ENCODE measurements at places on chromosomes 16 and 17.

GRCh38 chr17:28396635-28397239 lies 9.3 kb downstream of the SLC46A1 start:
- DNase-seq: no peak

DNA sequence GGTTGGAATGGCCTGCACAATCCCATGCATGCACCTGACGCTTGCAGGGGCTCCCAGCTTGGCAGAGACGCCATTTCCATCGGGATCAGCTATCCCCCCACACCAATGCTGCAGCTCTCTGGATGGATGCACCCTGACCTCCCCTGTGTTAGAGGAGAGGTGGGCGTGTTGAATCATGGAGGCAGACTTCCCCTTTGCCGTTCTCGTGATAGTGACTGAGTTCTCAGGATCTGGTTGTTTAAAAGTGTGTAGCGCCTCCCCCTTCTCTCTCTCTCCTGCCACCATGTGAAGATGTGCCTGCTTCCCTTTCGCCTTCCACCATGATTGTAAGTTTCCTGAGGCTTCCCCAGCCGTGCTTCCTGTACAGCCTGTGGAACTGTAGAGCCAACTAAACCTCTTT lies 17.8 kb upstream of the KCNH6 start:
- no peak for DNase-seq

GRCh38 chr16:68478526-68479250 lies 30.4 kb upstream of the SMPD3 start:
- no peak for DNase-seq

DNA sequence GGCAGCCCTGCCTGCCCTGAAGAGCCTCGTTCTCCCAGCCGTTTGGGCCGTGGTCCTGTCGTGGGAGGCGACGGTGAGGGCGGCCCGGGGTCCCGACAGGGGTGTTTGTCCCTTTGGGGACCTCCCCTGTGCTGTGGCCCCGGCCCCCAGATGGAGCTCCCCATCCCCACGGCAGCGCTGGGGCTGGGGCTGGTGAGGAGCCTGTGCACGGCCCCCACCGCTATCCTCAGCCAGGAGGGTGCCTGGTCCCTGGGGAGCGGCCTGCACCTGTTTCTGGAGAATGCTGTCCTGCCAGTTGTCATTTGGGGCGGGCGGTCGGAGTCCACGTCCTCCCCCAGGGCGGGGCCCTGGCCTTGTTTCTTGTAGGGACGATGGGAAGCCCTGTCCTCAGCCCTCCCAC lies 6.6 kb downstream of the CAPN15 start:
- no peak for DNase-seq

DNA sequence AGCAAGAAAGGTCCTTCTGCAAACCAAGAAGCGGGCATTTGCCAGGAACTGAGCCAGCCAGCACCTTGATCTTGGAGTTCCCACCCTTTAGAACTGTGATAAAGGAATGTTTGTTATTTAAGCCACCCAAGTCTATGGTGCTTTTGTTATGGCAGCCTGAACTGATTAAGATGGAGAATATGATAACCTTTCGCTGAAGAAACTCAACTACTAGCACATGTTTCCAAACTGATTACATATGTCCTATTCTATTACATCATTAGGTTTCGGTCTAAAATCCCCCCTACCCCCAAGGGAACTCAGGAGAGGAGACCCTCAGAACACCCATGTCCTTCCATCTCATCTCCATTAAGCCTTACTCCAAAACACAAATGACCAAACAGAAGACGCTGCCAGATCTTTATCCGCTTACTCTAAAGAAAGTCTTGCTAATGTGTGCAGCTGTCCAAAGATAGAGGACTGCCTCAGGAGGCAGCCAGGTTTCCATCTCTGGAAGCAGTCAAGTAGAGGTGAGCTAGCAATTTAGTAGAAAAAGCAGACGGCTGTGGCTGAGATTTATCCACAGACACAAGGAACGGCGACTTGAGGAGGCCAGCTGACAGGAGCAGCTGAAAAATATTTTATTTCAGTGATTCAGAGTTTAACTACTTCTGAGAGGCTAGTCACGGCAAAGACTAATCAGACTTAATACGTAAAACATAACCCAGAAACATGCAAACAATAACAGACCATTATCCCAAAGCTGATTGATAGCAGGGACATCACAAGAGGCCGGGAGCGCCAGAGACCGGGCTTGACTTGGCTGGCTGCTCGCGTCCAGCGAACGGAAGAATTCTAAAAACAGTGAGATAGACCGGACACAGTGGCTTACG lies 611.4 kb upstream of the CDH5 start:
- no peak for DNase-seq

GRCh38 chr17:7330638-7331015 lies 1.5 kb upstream of the NEURL4 start:
- DNase-seq: no peak

DNA sequence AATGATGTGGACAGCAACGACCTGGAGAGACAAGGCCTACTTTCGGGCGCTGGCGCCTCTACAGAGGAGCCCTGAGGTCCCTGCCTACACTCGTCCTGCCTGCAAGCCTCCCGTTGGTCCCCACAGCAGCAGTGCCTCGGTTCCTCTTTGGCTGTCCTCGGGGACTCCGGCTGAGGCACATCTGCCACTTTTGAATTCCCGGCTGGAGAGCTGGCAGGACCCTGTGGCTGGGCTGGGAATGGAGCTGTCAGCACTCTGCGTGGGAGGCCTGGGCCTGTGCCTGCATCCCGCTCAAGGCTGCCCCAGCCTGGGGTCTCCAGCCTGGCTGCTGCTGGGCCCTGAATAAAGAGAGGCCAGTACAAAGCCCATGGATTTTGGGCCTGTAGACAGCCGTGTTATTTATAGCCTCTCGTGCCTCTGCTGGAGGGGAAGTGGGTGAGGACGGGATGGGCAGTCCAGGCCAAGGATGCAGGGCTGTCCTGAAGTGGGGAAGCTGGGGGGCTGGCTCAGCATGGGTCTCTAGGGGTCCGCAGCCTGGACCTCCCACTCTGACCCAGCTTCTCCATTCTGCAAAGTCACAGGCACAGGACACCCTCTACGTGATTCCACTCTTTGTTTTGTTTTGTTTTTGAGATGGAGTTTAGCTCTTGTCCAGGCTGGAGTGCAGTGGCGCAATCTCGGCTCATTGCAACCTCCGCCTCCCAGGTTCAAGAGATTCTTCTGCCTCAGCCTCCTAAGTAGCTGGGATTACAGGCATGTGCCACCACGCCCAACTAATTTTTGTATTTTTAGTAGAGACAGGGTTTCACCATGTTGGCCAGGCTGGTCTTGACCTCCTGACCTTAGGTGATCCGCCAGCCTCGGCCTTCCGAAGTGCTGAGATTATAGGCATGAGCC lies 10.6 kb upstream of the SPNS2 start:
- no peak for DNase-seq

DNA sequence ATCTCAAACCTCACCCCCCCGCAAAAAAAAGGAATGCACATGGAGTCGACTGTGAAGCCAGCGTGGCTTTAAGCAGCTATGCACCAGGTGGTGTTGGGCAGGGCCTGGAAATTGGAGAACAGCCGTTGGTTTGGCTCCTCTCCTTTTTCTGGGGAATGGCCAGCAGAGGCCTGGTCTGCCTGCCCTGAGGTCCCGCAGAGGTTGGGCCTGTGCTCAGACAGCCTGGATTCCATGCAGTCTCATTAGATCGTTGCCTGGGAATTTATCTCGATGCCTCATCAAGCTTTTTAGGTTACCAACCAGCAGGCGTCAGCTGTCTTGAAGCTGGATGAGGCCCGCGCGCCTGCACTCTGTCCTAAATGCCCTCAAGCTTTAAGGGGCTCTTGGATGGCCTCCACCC lies 9.8 kb downstream of the SLC12A3 start:
- DNase-seq: no peak

GRCh38 chr16:79848719-79849118 lies 248.2 kb upstream of the MAF start:
- DNase-seq: no peak

GRCh38 chr17:10050597-10051101 lies 145.6 kb upstream of the RCVRN start:
- DNase-seq: no peak

DNA sequence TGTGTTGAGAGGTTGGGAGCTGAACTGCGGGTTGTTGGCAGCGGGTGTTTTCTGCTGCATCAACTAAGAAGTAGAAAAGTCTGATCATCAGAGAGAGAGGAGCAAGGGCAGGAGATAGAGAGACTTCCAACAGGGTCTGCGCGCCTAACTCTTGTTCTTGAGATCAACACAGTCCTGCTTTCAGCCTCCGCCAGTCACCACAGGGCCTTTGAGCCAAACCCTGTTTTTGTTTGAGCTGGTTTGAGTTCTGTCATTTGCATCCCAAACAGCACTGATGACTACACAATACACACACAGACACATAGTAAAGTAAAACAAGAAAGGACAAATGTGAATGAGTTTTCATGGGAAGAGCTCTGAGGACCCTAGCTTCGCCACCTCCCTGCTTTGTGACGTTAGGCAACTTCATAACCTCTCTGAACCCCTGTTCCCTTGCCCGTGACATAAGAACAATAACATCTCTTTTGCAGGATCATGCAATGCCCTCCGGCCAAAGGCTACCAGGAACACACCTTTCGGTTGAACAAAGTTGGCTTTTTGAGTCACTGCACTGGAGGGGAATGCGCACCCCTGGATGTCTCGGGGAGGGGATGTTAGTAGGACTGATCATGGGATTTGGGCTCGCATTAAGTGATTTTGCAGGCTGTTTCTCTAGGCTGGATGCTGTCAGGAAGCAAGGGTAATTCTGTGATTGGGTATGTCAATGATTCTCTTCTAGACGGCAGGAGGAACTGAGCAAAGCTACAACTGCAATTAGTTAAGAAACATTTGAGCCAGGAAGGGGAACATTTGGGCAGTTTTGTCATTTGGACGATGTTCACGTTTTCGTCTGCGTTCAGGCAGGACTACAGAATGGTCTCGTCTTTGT lies 92.3 kb downstream of the C16orf78 start:
- no peak for DNase-seq

- no peak for DNase-seq
These were observed 226.7 kb upstream of the HSBP1 start for GRCh38 chr16:83581082-83581481.

- no peak for DNase-seq
These were observed 41.7 kb downstream of the EFCAB5 start for GRCh38 chr17:29982991-29983653.

DNA sequence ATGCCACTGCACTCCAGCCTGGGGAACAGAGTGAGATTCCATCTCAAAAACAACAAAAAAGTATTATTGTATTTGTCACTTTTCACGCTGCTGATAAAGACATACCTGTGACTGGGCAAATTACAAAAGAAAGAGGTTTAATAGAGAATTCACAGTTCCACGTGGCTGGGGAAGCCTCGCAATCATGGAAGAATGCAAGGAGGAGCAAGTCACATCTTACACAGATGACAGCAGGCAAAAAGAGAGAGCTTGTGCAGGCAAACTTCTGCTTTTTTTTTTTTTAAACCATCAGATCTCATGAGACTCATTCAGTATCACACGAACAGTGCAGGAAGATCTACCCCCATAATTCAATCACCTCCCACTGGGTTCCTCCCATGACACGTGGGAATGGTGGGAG lies 41.5 kb upstream of the ETV4 start:
- DNase-seq: no peak

DNA sequence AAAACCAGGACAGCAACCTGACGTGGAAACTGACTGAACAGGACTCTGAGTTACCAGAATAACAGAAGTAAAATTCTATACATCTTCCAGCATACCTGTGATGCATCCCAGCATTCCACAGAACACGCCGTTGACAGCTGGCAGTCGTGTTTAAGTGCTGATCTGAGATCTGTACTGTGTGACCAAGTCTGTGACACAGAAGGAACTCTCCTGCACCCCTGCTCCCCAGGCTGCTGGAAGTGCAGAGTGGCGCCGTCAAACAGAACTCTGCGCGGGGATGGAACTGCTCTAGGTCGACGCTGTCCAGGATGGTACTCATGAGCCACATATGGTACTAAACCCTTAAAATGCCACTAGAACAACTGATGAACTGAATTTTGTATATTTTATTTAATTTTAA lies 804 bp upstream of the ITGAE start:
- DNase-seq: no peak

- no peak for DNase-seq
These were observed 270.1 kb upstream of the TBX2 start for GRCh38 chr17:61129267-61130254.

- DNase-seq: no peak
These were observed 20.0 kb downstream of the USP32 start for GRCh38 chr17:60371818-60372510.

DNA sequence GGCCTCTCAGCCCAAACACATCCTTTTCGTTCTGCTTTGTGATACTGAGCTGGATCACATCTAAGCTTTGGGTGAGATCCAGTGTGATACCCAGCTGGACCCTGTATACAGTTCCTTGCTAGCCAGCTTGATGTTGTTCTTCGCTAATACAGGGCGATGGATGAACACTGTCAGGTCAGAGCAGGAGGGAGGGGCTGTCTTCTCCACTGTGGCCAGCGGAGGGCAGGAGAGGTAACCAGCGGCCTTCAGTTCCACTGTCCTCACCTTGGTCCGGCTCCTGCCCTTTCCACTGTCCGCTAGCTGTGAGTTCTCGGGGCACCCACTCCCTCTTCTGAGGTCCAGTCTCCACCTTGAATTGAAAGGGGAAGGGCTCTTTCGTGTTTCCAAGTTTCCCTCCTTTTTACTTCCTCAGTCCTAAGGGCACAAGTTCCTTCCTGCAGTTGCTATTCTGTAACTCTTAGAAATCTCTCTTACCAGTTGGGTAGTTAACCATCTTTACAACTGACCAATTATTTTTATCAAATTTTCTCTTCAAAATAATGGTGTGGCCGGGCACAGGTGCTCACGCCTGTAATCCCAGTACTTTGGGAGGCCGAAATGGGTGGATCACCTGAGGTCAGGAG lies 3.0 kb upstream of the ZNF213 start:
- no peak for DNase-seq

DNA sequence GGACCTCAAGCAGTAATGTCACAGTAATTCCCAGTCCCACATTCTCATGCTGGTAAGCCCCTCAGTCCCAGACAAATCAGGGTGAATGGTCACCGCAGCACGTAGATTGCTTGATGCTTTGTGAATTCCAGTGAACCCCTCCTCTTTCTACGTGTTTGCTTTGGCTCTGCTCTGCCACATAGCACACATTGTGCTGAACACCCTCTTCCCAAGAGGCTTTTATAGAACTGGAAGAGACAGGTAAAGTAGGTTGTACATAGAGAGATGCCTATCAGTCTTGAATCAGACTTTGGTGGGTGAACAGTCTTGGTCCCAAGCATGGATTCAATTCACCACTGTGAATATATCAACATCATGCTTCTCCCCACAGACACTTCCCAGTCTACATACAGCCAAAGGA lies 579 bp upstream of the KRTAP9-6 start:
- no peak for DNase-seq

- no peak for DNase-seq
These were observed 19.9 kb upstream of the COL1A1 start for GRCh38 chr17:50221266-50221863.

Measured in smooth muscle cell of the brain vasculature (primary cell).